NCI-H82 (cell line): ENCODE measurements at places on chromosomes 2 and 18.

DNA sequence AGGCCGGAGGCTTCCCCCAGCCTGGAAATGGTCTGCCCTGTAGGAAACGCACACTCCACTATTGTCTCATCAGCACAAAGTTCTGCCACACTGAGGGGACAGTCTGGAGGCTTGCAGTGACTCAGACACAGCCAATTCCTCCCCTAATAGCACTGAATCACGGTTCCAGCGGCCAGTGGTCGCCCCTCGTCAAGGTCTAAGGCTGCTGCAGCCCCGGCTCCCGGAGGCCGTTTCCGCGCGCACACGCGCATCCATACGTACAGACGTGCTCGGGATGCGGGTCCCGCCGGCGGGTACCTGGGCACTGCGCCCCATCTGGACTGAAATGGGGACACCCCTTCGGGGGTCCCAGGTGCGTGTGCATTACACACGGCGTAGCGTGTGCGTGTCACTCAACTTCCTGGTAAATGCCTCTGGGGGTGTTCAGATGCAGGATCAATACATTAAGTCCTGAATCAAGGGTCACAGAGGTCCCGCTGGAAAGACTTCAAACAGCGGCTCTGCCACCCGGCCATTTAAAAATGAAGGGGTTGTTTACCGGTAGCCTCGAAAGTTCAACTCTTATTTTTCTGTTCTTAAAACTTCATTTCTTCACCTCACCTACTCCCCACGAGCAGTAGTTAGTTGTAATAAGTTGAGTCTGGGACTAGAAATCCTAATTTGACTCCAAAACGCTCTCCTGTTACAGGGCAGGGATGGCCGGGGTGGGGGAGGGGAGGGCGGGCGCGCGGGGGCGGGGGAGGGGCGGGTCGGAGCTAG lies 572 bp upstream of the ZNF516 start:
- peak; percentile 64 for DNase-seq

- DNase-seq: peak; percentile 75
Observed at GRCh38 chr2:20093263-20094141, 42.1 kb upstream of the LAPTM4A start.

GRCh38 chr2:174603280-174603679 lies 5.7 kb upstream of the WIPF1 start:
- peak; percentile 82 for DNase-seq

GRCh38 chr18:61569176-61569892 lies 236.1 kb downstream of the CDH20 start:
- DNase-seq: no peak

GRCh38 chr18:33579349-33580215 lies 1.6 kb downstream of the ASXL3 start:
- DNase-seq: peak; percentile 51

DNA sequence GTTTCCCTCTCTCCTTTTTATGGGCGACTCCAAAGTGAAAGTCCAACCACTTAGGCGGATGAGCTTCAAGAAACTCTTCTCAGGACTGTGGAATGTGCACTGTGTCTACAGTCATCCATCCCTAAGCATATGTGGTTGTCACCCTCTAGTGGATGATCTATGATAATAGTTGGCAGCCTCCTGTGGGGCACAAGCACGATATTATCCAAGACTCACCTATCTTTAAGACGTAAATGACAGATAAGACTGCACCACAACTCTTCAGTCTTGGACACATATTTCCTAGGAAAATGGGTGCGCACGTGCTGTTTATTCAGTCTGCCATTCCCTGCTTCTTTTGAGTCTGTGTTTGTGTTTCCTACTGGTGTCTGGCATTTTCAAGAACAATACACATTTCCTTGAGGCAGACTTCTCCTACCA lies 145.5 kb upstream of the CTAGE1 start:
- DNase-seq: peak; percentile 87

- DNase-seq: peak; percentile 69
Observed at GRCh38 chr2:38720613-38721241, 30.4 kb downstream of the SRSF7 start.

- peak; percentile 90 for DNase-seq
Observed at GRCh38 chr18:3450012-3450798, at the start of gene TGIF1. TGIF1 (plus strand) TSS chr18:3450172; CDS start chr18:3450490, 318 bp downstream.

DNA sequence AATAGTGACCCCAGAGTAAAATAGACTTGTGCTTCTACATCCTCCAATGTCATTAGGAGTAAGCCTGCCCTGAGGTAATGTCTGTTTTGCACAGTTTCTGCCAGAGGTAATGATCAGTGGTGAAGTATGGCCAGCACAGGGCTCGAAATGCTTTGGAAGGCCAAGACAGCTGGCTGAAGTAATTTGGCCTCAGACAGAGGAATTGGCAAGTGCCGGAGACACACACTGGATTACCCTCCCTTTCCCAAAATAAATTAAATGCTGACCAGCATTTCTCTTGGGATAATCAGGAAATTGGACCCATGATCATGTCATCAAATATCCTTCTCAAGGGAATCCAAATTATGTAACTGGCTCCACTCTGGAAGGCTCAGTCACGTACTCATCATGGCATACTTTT lies 379.0 kb upstream of the CHST9 start:
- DNase-seq: no peak

- no peak for DNase-seq
Observed at GRCh38 chr2:146477383-146477782, 1367.4 kb upstream of the ACVR2A start.

DNA sequence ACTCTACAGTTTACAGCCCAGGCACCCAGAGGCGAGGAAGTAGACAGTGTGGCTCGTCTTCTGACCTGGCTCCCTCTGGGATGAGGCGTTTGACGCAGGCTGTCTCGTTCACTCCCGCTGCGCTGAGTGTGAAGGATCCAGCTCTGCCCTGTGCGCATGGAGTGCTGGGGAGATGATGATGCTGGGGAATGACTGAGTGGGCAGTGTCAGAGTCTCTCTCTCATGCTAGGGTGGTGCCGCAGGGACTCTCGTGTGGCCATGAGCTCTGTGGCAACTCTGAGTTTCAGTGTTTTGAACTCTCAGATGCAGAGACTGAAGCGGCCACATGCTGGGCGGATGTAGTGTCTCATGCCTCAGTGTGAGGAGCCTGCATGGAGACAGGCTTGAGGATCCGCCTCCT lies 118.4 kb upstream of the TPO start:
- DNase-seq: no peak

DNA sequence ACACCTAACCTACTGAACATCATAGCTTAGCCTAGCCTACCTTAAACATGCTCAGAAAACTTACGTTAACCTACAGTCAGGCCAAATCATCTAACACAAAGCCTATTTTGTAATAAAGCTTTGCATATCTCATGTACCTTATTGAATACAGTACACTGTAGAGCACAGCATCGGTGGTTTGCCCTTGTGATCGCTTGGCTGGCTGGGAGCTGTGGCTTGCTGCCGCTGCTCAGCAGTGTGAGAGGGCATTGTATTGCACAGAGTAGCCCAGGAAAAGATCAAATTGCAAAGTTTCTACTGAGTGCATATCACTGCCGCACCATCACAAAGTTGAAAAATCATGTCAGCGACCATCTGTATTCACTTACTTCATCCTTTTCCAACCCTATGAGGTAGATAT lies 62.3 kb upstream of the NCK2 start:
- no peak for DNase-seq

DNA sequence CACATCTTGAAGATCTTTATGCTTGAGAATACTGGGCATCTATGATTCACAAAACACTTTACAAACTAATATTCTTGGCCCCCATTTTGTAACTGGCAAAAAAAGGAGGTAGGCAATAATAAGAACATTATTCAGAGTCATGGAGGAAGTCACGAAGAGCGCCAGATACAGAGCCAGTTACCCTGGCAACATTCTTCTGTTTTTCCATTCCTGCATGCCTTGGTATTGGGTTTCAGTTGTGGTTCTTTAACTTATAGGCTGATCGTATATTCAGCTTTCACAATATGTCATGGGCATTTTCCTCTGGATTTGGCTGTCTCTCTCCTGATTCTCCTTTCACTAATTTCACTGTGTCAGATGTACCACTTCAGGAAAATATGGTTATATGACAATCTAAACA lies 234.7 kb downstream of the HRH4 start:
- DNase-seq: no peak

- peak; percentile 22 for DNase-seq
Observed at GRCh38 chr2:177667626-177668025, 275.1 kb downstream of the AGPS start.

GRCh38 chr2:229688141-229688540 lies 26.2 kb downstream of the DNER start:
- DNase-seq: no peak

GRCh38 chr2:218984239-218985020 lies 554 bp downstream of the FEV start:
- DNase-seq: peak; percentile 81

DNA sequence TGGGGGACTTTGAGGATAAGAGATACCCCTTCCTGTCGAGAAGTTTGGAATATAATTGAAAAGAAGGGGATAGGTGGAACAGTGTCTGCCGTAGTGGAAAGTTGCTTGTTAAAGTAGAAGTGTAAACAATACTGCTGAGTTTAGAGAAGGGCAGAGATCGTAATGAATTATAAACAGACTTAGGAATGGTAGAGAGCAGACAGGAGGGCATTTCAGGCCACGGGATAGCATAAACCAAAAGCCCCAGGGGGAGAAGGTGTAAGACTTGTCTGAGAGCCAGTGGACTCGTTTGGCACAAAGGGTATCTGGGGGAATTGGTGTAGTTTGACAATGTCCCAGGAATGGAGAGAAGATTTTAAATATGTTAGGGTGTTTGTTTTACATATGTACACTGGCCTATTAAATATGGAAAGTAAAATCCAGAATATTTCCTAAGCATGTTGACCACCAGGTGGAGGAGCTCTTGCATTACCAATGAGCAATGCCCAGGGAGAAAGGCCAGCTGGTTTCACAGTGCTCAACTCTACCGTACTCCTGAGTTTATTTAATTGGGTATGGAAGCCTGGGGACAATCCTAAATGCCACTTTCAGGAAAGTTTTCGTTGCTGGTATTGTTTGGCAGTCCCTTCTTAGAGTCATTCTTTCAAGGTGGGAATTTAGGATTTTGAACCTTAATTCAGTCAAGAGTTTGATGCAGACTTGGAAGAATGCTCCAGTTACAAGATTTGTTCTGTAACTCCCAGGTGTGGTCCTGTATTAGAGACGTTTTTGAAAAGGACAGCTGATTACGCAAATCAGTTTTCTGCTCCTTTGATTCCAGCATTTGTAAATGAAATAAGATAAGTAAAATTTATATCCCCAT lies 7.5 kb downstream of the COPS8 start:
- DNase-seq: peak; percentile 11

GRCh38 chr18:70074116-70074515 lies 126.4 kb upstream of the CD226 start:
- DNase-seq: no peak

- DNase-seq: no peak
Observed at GRCh38 chr18:3793545-3793944, 343.6 kb downstream of the TGIF1 start.

DNA sequence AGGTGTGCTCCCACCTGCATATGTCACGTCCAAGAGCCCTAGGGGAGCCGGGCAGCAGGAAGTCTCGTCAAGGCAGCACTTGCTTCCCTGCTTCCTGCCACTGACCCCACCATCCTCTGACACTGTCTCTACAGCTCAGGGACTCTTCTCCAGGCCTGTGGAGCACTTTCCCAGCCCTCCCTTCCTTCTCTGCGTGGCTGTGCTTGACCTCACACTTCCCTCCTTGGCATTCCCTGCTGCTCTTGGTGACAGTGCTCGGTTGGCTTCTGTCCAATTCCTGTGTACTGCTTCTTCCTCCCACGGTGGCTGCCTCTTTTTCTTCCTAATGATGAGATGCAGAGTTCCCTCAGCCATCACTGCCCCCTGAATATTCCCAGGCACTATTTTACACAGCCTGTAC lies 2.8 kb downstream of the CIDEA start:
- no peak for DNase-seq

DNA sequence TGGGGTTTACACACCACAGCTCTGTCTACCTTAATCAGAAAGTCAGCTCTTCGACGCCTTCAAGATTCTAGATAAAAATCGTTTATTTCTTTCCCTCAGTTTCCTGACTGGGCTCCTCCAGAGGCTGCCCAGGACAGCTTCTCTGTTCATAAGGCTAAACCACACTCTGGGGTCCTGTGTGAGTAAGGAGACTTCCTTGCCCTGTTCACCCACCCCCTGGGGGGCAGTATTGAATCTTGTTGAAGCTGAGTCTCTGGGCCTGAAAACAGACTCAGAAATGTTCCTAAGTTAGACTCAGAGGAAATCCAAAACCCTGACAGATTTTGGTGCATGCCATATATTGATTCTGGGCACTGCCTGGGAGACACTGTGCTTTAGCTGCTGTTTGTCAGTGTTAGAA lies 43.0 kb downstream of the G6PC2 start:
- peak; percentile 26 for DNase-seq

DNA sequence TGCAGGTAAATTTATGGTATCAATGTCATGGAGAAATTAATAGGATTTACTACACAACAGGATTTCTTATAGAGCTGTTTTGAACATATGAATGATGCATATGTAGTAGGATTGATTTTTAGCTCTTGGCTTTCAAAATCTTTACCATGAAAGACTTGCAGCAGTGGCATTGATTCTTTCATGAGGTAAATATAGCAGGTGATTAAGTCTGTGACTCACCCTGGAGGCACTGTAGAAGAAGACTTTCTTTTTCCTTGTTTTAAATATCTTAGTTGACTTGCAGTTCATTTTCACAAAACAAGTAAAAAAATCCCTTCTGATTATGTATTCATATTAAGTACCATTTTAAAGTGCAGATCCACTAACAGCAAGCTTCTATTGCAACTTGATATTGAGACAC lies 463.0 kb downstream of the FBXO15 start:
- no peak for DNase-seq

- no peak for DNase-seq
Observed at GRCh38 chr2:1929001-1929400, 184.7 kb upstream of the PXDN start.

- no peak for DNase-seq
Observed at GRCh38 chr2:27720004-27720551, 51.4 kb upstream of the MRPL33 start.

GRCh38 chr2:144468823-144469595 lies 50.9 kb downstream of the ZEB2 start:
- no peak for DNase-seq

- no peak for DNase-seq
Observed at GRCh38 chr18:44754567-44754966, 73.9 kb downstream of the SETBP1 start.

GRCh38 chr2:98029718-98030222 lies 34.0 kb upstream of the TMEM131 start:
- DNase-seq: no peak

GRCh38 chr18:25230658-25231326 lies 121.2 kb downstream of the ZNF521 start:
- DNase-seq: no peak

GRCh38 chr2:152587187-152587947 lies 129.9 kb downstream of the PRPF40A start:
- no peak for DNase-seq

GRCh38 chr18:39464006-39464405 lies 1898.4 kb upstream of the CELF4 start:
- DNase-seq: no peak

GRCh38 chr2:178908810-178909209 lies 101.6 kb upstream of the TTN start:
- peak; percentile 99 for DNase-seq

GRCh38 chr2:216740557-216741222 lies 45.3 kb upstream of the IGFBP5 start:
- DNase-seq: no peak

GRCh38 chr2:145404690-145405089 lies 884.8 kb upstream of the ZEB2 start:
- no peak for DNase-seq
